ENCODE measurements at places on chromosomes 13 and 19.

- DNase-seq, result no peak
Measured at GRCh38 chr19:39983695-39984300, 12.8 kb downstream of the PSMC4 start.

DNA sequence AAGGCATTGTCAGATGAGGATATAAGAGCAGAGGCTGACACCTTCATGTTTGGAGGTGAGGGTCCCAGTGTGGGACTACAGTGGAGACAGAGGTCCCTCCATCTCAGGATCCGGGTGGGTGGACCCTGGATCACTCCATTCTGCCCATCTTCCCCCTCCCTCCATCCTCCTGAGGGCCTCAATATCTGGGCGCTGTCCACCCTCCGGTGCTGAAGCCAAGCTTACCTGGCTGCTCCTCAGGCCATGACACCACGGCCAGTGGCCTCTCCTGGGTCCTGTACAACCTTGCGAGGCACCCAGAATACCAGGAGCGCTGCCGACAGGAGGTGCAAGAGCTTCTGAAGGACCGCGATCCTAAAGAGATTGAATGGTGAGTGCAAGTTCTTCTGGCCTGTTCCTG lies 11.9 kb downstream of the CYP4F12 start:
- DNase-seq, result no peak

- DNase-seq, result peak; percentile 95
Measured at GRCh38 chr19:49570138-49570856, 10.1 kb downstream of the NOSIP start.

DNA sequence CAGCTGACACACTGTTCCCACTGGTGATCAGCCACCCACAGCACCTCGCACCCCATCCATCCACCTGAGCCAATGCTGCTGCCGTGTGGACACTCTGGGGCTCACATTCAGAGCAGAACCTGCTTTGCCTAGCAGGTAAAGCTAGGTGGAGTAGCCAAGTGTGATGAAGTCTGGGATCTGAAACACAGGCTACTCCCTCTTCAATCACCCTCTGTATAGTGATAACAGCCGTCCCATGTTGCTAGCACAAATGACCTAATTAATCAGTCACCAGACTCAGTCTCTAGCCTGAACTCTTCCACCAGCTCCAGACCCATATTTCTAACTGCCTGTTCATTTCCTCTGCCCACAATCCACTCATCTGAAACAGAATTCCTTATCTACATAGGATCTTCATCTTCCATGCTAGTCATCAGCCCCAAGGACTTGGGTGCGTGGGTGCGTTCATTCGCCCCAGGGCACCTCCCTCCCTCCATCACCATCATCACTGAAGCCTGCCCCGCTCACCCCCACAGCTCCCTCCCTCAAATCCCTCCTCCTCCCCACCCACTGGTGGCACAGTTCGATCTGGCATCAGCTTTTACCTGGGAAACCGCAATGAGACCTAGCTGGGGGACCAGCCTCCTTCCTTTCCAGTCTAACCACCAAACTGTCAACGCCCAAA lies 19.8 kb downstream of the STK24 start:
- DNase-seq, result no peak

DNA sequence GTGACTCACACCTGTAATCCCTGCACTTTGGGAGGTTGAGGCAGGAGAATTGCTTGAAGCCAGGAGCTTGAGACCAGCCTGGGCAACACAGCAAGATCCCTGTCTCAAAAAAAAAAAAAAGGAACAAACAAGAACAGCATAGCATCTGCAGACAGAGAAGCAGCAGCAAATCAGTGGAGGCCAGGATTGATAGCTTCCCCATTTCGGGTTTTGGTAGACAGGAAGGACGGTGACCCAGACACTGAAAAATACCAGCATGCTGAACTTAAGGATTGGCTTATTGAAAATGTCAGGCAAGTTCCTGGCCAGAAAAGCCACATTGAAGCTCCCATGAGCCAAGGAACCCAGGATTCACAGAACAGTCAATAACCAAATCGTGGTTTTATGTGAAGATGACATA lies 3.0 kb downstream of the ZNF490 start:
- DNase-seq, result no peak

GRCh38 chr13:99525967-99526366 lies 24.7 kb downstream of the TM9SF2 start:
- no peak for DNase-seq

DNA sequence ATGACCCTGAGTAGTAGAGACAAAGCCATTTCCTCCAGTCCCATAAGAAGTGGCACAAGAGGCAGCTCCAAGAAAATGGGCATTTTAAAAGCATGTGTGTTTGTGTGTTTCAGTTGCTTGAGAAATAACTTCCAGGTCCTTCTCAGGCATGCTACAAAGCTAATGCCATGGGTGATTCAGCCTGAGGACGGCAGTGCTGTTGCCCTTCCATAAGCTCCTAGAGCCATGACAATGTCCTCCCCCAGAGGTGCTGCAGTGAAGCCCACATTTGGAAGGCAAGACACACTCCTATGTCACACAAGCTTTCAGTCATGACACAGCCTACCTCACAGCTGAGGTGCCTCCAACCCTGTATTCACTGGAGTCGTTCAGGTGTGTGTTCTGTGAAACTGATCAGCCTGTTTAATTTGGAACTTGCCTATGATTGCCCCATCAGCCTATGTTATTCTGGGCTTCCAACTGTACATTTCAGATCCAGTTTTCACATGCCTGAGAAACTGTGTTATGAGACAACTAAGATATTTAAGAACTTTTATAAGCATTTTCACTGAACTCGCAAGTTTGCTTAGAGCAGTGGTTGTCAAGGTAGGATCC lies 213.6 kb downstream of the FOXO1 start:
- no peak for DNase-seq

- DNase-seq, result peak; percentile 72
Measured at GRCh38 chr19:2488942-2489731, 13.2 kb downstream of the GADD45B start.

GRCh38 chr13:77696879-77697216 lies 639 bp upstream of the SLAIN1 start:
- DNase-seq, result no peak

- no peak for DNase-seq
Measured at GRCh38 chr19:32241932-32242710, 103.3 kb upstream of the ZNF507 start.
